Thoracic aorta (tissue), 2 donors: ENCODE measurements at places on chromosomes 6 and 20.

GRCh38 chr20:44011251-44011940 lies 96.7 kb downstream of the TOX2 start:
- H3K36me3 ChIP-seq, result no peaks in the 10 kb centered on the region
- H3K4me1 ChIP-seq, result peaks cover 45% of the 10 kb centered on the region
- DNase-seq, result no peak
- H3K27ac ChIP-seq, result no peak overlapping the region

- H3K4me1 ChIP-seq, result peaks cover 71% of the 10 kb centered on the region
- H3K27me3 ChIP-seq, result no peaks in the 10 kb centered on the region
- no peak for DNase-seq
- H3K27ac ChIP-seq, result peak overlapping the region; percentile 94
- no peaks in the 10 kb centered on the region for H3K36me3 ChIP-seq
Measured at GRCh38 chr20:1895674-1896483, 672 bp downstream of the SIRPA start.

GRCh38 chr20:47281376-47281775 lies 75.1 kb downstream of the ZMYND8 start:
- DNase-seq, result no peak
- no peaks in the 10 kb centered on the region for H3K27me3 ChIP-seq
- no peak overlapping the region for H3K27ac ChIP-seq
- H3K4me1 ChIP-seq, result peaks cover 28% of the 10 kb centered on the region

GRCh38 chr20:43916073-43916880 lies 1.6 kb downstream of the TOX2 start:
- H3K27me3 ChIP-seq, result no peaks in the 10 kb centered on the region
- peak overlapping the region; percentile 79 for H3K4me3 ChIP-seq
- no peak for DNase-seq
- H3K36me3 ChIP-seq, result no peaks in the 10 kb centered on the region
- H3K4me1 ChIP-seq, result no peaks in the 10 kb centered on the region
- H3K27ac ChIP-seq, result peak overlapping the region; percentile 63

DNA sequence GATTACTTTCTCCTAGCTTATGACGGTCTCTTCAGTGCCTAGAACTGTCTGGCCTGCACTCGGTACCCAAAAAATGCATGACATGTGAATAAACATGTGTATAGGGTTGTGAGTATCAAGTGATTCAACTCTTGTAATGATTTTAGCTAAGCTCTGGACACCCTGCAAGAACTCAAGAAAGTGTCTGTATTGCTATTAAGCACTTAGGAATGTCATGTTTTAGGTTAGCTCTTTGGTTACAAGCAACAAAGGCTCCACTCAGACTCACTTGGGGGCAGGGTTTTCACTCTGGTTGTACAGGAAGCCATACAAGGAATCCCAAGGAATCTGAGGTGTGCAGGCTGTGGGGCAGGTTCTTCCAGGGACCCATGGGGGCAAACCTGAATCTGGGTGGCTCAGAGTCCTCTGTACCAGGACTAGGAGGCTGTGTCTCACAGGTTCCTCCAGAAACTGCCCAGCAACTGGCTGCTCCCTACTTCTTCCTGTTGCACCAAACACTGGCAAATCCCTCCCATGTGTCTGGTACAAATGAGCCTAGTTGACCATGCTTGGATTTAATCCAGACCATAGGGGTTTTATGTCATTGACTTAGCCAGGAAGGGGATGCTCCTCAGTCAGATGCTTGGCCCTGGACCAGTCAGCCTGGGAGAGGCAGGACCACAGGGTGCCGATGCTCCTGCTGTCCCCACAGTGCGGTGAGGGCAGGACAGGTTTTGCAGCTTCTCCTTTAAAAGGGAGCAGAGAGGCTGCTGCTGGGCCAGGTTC lies 77.9 kb upstream of the CDH4 start:
- H3K36me3 ChIP-seq, result no peaks in the 10 kb centered on the region
- H3K4me3 ChIP-seq, result no peak overlapping the region
- H3K27ac ChIP-seq, result no peak overlapping the region
- H3K4me1 ChIP-seq, result no peaks in the 10 kb centered on the region
- DNase-seq, result no peak
